ENCODE measurements at places on chromosomes 11 and 22.

DNA sequence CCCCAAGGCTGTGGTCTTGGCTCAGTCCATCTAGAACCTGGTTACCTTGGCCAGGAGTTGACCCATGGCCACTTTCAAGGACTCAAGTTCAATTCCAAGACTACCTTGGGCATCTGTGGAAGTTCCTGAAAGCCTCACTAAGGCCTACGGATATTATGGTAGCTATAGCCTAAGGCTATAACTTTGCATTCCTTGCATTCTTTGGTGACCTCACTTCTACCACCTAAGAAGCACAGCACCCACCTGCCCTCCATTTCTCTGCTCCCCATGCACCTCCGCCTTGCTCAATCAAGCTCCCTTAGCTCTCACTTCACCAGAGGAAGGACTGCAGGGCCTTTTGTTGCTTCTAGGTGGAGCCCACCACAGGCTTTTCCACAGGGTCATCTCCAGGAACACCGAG, 50.3 kb upstream of the GALNT18 start:
- no peak for DNase-seq

- peak; percentile 59 for DNase-seq
These were observed 80.3 kb downstream of the ETS1 start for GRCh38 chr11:128506999-128507611.

- DNase-seq = no peak
These were observed 50.2 kb downstream of the RPL27A start for GRCh38 chr11:8732748-8733241.

GRCh38 chr11:7973011-7973410, 7.8 kb upstream of the NLRP10 start:
- DNase-seq = no peak

- DNase-seq = no peak
These were observed 154.1 kb downstream of the MYO18B start for GRCh38 chr22:25896098-25896497.

- no peak for DNase-seq
These were observed 799.4 kb upstream of the TENM4 start for GRCh38 chr11:80240245-80240644.

- DNase-seq = no peak
These were observed 18.1 kb upstream of the LUZP2 start for GRCh38 chr11:24478718-24479117.

DNA sequence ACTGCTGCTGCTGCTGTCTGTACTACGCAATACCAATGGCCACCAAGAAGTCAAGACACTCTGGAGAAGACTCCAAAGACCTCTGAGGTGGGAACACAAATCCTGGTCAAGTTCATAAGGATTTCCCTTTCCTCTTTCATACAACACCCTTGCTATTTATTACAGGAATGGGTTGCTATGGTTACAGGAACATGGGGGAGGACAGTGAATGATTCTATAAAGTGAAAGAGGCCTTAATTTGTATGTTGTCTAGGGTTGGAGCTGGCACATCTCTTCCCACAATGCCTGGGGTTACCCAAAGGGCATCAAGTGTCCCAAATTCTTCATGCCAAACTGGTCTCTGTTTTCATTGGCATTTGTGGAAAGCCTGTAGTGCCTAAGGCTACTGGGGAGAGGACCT, 11.4 kb upstream of the SEC14L3 start:
- DNase-seq = no peak

- no peak for DNase-seq
These were observed 168.6 kb downstream of the FAT3 start for GRCh38 chr11:92393218-92393617.

DNA sequence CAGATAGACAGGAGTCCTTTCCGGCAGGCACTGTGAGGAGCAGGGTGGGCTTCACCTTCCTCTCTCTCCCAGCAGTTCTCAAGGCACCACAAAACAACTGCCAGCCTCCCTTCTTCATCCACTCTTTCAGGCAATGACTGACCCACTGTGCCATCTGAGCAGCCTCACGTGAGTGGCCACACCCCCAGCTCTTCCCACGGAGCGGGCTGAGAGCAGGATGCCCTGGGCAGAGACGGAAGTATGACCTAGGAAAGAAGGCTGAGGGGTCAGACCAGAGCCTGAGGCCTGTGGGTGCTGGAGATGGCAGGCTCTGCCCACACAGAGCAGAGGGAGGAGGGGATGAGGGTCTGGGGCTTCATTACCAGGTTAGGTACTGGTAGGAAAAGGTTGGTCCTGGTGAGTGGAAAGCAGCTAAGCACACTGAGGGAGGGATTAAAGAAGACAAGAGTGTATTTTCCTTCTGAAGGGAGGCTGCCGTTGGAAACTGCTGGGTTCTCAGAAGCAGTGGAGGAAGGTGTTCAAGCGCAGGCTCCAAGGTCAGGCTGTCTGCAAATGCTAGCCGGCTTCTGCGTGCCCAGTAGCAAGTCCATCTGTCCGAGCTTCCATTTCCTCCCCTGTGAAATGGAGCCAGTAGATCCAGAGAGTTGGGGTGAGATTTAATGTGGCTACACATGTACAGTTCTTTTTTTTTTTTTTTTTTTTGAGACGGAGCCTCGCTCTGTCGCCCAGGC, 4.6 kb downstream of the NLRP6 start:
- DNase-seq = no peak

- DNase-seq = no peak
These were observed 22.7 kb upstream of the BDNF start for GRCh38 chr11:27722953-27723344.

DNA sequence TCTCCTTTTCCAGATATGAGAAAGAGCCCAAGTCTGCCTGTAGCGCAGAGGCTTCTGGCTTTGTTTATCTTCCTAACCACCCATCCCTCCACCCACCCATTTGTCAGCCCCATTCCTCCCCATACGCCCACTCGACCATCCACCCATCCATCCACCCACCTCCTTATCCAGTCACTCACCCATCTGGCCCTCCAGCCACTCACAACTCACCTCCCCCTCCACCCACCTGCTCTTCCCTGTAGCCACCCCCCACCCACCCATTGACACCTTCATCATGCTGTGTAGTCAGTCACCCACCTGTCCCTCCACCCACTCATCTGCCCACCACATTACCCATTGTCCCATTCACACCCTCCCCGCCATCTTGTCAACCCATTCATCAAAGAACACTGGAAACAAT, 5.5 kb downstream of the CST6 start:
- no peak for DNase-seq

DNA sequence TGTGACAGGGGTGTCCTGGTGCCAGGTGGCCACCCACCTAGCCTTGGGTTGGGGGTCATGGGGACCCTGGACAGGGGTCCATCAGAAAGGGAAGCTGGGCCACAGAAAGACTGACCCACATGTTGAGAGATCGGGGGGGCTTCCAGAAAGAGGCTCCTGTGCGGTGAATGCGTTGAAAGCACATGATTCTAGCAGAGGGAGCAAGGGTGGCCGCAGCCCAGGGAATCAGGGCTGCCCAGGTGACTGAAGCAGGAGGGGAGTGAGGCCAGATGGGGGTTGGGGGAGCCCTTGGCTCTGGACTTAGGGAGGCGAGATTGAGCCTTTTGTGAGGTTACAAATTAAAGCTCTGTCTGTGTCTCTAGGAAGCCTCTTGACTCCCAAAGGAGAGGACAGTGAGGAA, 80.7 kb downstream of the MORC2 start:
- DNase-seq = no peak

DNA sequence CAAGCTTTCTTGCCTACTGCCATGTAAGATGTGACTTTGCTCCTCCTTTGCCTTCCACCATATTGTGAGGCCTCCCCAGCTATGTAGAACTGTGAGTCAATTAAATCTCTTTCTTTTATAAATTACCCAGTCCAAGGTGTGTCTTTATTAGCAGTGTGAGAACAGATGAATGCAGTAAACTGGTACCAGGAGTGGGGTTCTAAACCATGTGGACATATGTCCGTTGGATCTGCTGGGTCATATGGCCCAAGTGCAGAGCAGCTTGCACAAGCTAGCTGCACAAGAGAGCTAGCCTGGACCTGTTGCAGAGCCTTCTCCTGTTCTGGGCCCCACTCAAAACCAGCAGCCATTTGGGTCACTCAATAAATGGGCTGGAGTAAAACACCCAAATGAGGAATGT, 177.1 kb downstream of the HIPK3 start:
- no peak for DNase-seq

DNA sequence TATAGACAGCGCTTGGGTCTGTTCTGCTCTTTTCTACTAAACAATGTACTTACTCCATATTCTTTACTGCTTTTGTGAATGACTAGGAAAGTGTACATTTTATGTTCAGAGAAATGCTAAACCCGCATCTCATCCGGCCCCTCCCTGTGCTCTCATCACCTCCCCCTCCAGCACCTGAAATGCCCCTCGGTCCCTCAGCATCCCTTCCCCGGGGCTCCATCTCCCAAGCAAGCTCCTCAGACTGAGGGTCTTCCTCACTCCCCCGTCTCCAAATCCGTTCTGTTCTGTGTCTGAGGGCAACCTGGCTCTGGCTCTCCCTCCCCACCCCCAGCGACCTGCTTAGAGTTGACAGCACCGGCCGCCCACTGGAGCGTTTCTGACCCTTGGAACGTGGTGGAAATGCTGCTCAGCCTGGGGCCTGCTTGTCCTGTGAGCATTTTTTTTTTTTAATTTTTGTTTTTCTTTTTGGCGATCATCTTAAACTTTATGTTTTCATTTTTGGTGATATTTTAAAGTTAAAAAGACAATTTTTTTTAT, 1.4 kb downstream of the SELENOO start:
- DNase-seq = no peak

DNA sequence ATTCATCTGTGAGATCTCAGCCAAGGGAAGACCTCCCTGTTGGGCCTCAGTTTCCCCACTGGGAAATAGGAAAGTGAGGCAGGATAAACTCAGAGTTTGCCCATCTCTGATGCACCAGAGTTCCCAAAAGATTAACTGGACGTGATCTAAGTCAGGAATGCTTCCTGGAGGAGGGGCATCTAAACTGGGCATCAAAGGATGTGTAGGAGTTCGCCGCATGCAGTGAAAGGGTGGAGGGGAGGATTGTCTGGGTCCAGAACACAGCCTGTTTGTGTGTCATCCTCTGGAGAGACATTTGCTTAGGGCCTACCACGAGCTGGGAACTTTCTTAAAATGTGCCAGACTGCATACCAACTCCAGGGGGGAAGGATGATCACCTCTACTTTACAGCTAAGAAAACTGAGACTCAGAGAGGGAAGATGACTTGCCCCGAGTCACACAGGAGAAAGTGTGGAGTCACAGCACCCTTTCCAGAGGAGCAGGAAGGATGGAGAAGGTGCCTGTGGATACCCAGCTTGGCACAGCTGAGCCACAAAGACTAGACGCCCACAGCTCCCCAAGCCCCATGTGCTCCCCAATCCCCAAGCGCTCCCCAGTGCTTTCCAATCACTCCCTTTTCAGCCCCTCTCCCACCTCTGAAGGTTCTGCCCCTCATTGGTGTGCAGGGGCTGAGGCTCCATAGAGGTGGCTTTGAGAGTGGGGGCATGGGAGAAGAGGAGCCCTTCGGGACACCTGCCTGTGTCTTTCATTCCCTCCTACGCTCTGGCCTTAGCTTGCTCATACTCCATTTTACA, 50.1 kb downstream of the MN1 start:
- DNase-seq = no peak

DNA sequence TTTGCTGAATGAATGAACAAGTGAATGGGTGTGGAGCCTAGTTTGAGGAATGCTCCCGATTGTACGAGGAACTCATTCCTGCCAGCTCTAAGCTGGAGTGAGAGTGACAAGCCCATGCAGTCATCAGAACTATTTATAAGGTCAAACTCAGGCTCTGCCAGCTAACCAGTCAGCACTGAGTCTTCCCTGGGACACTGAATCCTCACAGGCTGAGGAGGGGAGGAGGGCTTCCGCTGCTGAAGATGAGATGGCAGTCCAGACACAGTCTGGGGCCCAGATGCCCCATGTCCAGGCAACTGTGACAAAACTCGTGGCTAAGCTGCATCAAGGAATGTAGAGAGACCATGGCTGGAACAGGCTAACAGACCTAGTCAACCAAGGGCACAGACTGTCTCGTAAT, 4.0 kb downstream of the LRP4 start:
- no peak for DNase-seq

- DNase-seq = no peak
These were observed 706.8 kb upstream of the ANO3 start for GRCh38 chr11:25625094-25625493.

GRCh38 chr22:30204015-30204741, 42.4 kb downstream of the LIF start:
- DNase-seq = no peak

GRCh38 chr22:24178502-24179440, 2.5 kb upstream of the SUSD2 start:
- no peak for DNase-seq

GRCh38 chr11:121933694-121934093, 182.3 kb downstream of the BLID start:
- peak; percentile 9 for DNase-seq

GRCh38 chr11:78220218-78221157, 31.8 kb downstream of the USP35 start:
- no peak for DNase-seq

GRCh38 chr22:20247010-20247505, 21.1 kb downstream of the RTN4R start:
- no peak for DNase-seq

DNA sequence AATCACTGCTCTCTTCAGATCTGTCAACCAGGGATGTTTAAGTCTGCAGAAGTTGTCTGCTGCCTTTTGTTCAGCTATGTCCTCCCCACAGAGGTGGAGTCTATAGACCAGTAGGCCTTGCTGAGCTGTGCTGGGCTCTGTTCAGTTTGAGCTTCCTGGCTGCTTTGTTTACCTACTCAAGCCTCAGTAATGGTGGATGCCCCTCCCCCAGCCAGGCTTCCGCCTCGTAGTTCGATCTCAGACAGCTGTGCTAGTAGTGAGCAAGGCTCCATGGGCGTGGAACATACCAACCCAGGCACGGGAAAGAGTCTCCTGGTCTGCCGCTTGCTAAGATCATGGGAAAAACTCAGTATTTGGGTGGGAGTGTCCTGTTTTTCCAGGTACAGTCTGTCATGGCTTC, 27.6 kb upstream of the CASP12 start:
- DNase-seq = no peak

GRCh38 chr11:119624102-119624615, 104.8 kb downstream of the NECTIN1 start:
- no peak for DNase-seq

DNA sequence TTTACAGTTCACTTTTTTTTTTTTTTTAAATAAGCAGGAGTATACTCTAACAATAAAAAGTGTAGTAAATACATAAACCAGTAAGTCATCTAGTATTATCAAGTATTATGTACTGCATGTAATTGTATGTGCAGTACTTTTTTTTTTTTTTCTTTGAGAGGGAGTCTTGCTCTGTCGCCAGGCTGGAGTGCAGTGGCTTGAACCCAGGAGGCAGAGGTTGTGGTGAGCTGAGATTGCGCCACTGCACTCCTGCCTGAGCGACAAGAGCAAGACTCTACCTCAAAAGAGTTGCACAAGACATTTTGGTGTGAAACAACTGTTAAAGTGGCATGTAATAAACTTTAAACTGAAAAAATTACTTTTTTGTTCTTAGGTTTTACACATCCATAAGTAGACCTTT, 16.7 kb downstream of the BCL2L13 start:
- no peak for DNase-seq

GRCh38 chr11:92082652-92083051, 142.0 kb upstream of the FAT3 start:
- no peak for DNase-seq

GRCh38 chr22:23268139-23268712, 87.9 kb downstream of the BCR start:
- DNase-seq = no peak

GRCh38 chr11:104222464-104222863, 58.5 kb upstream of the PDGFD start:
- DNase-seq = no peak
